ENCODE measurements at places on chromosomes 16 and 17.
A peak's percentile ranks its signal among the peaks of the same experiment; 100 is the strongest.

GRCh38 chr17:47802341-47803022 lies 19.1 kb downstream of the OSBPL7 start:
- peak; percentile 51 for DNase-seq

DNA sequence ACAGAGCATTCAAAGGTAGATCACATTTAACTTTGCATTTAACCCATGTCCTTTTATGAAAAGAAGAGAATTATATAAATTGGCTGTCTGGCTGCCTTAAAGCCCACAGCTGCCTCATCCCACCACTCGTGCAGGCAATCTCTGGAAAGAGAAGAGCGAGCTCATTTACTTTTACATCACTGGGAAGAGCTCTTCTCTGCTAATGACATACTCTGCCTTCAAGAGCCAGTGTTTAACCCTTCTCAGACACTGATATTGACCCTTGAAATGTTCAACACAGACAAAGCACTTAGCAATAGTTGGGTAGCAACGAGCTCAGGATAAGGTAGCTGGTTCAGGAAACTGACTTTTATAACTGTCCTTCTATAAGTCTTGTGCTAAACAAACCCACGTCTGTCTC lies 6.8 kb downstream of the KRT38 start:
- no peak for DNase-seq

DNA sequence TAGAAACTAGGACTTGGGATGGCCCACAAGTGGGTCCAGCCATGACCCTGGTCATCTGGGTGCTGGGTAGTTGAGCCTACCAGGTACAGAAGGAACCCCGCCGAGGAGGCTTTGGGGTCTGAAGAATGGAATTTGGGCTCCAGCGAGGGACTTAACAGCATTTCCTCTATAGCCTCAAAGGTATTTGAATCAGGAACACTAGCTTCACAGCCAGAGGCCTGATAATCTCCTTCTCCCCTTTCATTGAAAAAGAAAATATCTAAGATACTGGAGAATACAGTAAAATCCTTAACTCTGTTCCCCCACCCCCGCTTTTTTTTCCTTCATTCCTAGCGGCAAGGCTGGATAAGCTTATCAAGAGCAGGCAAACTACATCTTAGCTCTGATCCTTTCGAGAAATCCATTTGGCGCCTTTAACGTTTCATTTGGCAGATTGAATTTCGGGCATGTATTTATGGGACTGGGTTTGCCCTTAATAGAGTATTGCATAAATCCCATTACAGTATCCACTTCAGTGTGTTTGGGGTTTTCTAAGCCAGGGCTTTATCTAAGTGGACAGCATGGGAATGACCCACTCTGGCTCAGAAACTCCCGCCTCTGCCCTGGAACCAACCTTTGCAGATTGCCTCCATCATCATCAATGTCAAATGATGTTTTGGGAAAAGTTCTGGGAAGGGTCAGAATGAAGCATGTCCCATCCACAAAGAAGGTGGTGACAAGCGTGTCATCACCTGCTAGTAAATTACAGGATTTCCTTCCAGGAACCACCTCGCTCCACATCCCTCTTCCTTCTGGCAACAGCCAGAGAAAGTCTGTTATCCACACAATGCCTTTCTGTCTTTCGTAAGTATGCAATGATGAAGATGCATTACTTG lies 36.9 kb downstream of the XYLT1 start:
- no peak for DNase-seq

DNA sequence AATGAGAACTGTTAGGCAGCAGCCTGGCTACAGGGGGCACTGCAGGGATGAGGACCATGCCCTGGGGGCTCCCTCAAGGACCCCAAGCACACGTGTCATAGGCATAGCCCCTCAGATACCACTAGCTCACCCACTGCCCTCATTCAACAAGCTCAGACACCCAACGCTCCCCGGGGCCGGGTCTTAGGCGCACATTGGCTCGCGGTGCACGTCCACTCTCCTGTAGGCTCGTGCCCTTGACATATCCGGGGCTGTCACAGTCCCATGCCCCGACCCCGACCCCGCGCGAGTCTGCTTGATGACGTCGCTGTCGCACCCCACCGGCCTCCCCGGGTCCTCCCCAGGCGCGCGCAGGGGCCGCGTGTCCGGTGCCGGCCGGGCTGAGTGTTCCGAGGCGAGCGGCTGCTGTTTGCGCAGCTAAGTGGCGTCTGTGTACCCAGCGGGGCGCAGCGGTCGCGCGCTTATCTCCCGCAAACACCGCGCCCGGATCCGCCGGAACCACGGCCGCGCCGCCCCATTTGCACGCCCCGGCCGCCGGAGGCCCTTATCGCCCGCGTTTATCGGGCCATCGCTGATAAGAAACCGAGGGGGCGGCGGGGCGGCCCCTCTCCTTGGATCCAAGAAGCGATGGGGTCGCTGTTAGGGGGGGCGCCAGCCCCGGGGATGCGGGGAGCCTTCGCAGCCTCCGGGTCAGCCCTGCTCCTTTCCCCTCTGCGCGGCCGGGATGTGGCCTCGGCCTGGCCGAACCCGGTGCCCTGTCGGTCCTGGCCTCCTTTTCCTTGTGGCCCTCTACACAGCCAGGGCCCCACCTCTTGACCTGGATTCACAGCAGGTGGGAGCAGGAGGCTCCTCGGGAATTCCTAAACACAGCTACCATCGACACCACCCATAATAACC lies 20.7 kb upstream of the NAGS start:
- DNase-seq, result no peak

- no peak for DNase-seq
Observed at GRCh38 chr16:1193143-1193824, 31.8 kb downstream of the TPSG1 start.

- no peak for DNase-seq
Observed at GRCh38 chr16:87959391-87959990, 8.3 kb downstream of the BANP start.

- no peak for DNase-seq
Observed at GRCh38 chr17:27980043-27980442, 62.4 kb upstream of the NLK start.

DNA sequence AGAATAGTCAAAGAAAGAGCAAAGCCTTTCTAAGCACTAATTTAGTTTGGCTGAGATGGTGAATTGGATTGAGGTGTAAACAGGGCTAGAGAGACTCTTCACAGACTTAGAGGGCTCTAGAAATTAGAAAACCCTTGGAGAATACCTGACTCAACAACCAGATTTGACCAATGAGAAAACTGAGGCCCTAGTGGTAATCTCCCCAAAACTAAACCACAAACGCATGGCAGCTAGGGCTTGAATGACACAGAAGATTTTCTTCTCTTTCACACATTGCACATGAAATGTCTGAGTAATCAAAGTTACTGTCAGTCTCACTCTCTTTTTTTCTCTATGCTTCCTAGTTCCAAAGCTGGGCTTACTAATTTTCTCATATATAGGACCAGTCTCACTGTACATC lies 314.5 kb upstream of the KCNJ16 start:
- no peak for DNase-seq

GRCh38 chr17:66889480-66890230 lies 54.7 kb downstream of the CACNG5 start:
- DNase-seq, result no peak

DNA sequence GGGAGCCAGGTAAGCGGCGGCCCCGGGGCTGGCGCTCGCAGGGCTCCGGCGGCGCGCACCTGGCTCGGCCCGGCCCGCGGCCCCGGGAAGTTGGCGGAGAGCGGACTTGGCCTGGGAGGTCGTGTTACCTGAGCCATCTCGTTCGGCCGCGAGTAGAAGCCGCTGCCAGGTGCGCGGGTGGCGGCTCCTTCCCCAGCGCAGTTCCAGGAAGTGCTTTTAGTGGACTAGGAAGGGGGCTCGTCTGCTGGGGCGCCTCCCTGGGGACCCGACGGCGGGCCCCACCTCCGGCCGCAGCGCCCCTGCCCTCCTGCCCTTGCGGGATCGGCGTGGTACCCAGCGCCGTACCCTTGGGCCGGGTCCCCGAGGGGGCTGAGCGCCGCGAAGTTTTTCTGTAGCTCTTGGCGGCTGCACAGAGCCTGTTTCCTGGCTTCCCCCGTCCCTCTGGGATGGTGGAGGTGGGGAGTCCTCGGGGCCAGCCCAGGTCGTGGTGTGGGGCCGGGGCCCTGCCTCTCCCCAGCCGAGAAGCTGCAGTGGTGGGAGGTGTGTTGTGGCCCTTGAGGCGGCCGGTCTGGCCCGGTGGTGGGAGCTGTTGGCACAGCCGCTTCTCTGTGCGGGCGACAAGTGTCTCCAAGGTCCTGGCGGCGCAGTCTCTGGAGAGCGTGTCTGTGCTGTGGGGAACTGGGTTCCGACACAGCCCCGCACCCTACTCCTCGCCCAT lies 96.9 kb downstream of the RAB11FIP4 start:
- DNase-seq, result peak; percentile 10

DNA sequence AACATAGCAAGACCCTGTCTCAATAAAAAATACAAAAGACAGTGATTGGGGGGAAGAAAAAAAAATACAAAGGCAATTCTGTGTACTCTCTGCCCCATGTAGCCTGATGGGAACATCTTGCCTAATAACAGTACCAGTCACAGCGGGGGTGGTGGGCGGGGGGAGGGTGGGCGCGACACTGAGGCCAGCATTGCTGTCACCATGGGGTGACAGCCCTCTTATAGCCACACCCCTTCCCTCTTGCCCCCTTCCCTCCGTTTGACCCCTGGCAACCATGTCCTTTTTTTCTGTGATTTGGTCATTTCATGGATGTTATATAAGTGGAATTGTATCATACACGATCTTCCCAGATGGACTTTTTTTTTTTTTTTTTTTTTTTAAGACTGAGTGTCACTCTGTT lies 80.9 kb downstream of the DNAH17 start:
- no peak for DNase-seq

GRCh38 chr16:71767060-71767900 lies 41.4 kb downstream of the AP1G1 start:
- DNase-seq, result no peak

DNA sequence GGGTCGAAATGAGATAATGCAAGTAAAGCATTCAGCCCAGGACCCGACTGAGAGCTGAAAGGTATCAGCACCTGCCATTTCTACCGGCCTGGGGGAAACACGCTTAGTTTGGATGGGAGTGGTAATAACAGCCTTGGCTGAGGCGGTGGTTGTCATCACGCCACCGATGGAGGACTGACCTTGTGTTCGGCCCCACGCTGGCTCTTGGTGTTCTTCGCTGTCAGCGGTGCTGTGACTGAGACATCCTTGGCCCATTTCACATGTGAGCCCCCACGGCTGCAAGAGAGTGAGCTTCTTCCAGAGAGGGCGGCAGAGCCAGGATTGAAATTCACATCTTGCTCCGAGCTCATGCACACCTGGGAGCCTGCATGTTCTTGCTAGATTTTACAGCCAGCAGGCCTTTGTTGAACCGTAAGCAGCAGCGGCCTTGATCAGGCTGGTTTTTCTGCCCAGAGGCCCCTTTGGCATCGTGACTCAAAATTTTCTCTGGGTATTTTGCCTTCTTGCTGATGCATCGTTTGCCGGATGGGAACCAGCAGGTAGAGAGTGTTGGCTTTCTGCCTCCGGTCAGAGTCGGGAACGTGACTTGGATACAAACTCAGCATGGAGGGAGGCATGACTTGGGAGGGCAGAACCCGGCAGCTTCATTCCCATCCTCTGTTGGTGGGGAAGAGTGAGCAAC lies 341.5 kb downstream of the SNX29 start:
- no peak for DNase-seq

DNA sequence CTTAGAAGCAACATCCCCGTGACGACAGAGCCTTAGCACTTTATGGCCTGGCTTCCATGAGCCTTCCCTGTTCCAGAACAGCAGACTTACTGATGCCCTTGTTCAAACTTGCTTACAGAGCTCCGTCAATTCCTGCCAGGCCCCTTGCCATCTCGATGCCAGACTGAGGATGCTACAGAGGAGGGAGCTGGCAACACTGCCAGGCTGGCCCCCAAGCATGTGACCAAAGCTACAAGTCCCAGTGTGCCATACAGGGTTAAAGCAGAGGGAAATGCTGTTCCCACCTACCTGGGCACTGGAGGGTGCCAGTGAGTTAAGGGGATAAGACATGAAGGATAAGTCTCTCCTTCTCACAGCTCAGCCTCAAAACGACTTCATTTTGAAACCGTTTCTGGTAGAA lies 33.5 kb upstream of the SREBF1 start:
- no peak for DNase-seq

DNA sequence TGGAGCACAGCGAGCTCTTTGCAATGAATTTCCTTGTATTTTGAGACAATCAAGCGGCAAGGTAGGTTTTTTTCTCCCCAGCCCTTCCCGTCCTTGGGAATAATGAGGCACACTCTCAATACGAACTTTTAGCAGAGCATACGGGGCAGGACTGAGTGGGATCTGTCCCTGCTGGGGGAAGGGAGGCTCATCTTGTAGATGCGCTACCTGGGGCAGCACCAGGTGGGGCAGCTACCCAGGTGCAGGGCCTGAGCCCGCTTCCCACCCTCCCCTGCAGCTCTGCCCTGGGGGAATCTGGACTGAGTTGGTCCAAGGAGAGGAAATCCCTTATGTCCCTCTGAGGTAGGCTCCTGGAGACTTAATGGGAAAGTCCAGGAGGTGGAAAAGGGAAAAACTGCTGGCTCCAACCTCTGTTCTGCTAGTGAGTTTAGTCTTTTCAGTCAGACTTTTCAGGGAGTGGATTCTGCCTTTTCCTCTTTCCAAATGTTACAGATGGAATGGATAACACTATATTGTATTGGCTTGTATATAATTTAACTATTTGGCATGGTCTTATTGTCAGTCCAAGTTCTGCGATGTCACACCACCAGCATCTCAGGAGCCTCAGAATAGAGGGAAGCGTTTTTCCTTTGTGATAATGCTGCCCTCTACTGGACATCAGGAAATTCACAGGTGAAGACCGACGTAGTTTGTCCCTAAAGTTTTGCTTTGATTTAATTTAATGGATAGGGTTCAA lies 9.6 kb upstream of the CES1 start:
- no peak for DNase-seq

DNA sequence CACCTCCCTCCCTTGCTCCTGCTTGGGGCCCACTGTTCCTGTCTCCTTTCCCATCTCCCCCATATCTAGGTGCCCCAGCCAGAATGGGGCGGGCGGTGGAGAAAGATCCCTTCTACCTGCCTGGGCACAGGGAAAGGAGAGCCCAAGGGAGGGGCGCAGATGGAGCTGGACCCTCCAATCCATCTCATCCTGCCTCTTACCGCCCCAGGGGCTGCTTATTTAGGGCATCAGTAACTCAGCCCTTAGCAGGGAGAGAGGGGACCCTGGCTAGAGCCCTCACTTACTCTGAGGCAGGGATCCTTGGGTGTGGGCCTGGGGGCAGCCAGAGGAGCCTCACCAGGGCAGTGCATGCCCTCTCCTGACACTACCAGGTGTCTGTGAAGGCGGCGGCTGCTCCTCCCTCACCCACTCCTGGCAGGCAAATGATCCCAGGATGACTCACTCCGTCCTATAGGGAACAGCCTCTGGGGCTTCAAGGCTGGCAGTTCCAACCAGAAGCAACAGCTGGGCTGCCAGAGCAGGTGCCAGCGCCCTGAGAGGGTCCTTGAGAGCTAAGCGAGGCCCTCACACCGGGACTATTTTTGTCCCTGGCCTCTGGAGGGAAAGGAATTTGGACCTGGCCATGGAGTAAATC lies 16.3 kb upstream of the BCAR1 start:
- DNase-seq, result no peak

All from activated T-cell treated with anti-CD3 and anti-CD28 coated beads, Interleukin-2, amount 50 U/mL, for 4 hours (primary cell).